ENCODE measurements at places on chromosomes 2 and 18.

- no peak for DNase-seq
Observed at GRCh38 chr2:230254152-230254881, 28.8 kb downstream of the SP140 start.

DNA sequence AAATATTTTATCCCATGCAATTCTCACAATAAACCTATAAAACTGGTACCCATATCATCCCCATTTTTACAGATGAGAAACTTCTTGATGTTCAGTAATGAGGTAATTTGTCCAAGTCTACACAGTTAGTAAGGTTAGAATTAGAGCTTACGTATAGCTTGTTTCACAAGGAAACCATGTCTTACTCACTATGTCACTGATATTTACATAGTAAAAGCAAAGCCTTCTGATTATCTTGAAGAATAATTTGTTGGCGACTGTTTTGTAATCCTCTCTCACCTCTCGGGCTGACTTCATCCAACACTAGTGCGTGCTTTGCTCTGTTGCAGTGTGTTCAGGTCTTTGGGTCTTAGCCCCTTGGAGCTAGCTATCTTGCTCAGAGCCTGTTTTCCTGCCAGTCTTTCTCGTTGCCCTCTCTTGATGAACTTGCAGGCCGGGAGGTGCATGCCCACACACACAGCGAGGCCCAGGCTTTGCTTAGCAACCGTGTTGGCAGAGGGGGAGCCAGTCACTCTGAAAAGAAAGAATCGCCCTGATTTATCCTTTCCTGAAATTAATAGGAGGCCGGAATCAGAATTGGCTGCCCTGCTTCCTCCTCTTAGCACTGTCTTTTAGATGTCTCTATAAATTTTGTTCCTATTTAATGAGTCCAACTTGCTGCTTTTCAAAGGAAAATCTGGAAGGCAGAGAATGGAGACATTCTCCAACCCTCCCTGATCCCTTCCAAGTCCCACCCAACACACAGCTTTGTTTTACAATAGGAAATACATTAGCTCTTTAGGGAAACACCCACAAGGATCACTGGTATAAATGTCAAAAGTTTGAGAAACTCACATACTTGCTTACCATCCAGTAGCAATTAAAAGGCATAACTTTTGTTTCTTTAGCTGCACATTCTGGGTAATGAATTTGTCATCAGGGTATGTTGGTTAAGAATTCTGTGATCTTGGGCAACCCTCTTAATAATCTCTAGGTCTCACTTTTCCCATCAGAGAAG is 97.6 kb upstream of the SEC11C start:
- no peak for DNase-seq

DNA sequence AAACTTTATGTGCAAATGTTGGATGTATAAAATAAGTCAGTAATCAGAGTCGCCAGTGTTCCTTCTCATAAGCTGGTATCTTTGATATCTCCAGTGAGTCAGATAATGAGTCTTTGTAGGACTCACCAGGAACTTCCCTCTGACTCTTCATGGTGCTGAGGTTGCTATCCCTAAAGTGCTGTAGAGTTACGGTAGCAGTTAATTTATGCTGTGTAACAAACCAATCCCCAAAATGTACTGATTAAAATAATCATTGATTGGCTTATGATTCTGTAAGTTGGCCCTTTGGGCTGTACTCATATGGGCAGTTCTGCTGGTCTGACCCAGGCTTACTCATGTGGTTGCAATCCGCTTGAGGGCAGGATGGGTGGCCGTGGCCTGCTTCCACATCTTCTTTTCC is 43.8 kb downstream of the MAIP1 start:
- no peak for DNase-seq

DNA sequence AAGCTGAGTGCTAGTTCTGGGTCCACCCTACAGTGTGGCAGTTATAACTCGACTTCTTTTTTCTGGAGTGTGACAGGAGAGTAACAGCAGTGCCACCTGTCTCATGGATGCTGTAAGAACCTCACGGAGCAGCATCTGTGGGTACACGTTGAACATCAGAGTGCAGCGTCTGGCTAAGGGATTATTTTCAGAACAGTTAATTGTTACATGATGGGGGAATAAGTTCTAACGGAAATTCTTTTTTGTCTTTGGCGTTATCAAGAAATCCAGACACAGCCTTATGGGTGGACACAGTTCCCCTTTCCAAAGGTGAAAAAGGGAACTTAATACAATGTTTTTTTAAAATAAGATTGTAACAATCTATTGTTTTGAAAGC is 28.3 kb upstream of the TOGARAM2 start:
- DNase-seq, result no peak

DNA sequence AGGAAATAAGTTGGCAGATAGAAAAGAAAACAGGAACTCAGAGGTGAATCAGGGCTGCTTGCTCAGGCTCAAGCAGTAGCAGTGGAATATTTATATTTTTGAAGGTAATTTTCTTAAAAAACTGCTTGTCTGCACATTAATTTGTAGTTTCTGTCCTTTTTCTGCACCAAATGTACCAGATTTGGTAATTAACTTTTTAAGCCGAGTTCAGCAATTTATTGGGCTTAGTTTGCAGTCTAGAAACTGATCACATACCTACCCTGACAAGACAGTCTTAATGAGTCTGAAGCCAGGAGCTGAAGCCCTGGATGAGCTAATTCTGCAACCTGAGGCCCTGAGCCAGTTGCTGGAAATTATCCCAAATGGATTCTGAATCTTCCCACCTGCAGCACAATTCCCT is 647.0 kb downstream of the TDRD15 start:
- no peak for DNase-seq

GRCh38 chr18:36734596-36734995 is 94.2 kb downstream of the TPGS2 start:
- DNase-seq, result no peak

DNA sequence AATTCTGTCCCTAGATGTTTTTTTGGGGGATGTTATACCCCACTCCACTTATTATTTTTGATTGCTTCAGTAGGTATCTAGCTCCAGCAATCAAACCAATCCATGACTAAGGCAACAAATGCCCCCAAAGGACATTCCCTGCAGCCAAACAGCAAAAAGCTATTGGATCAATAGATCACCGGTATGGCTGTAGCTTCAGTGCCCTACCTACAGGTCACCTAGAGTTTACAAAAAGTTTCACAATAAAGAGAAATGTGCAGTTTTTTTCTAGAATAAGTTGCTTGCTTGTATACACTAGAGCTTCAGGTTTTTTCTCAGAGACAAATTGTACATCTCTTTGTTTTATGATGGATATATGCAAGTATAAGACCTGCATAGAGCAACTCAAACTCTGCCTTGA is 27.7 kb downstream of the PDE11A start:
- DNase-seq, result no peak

DNA sequence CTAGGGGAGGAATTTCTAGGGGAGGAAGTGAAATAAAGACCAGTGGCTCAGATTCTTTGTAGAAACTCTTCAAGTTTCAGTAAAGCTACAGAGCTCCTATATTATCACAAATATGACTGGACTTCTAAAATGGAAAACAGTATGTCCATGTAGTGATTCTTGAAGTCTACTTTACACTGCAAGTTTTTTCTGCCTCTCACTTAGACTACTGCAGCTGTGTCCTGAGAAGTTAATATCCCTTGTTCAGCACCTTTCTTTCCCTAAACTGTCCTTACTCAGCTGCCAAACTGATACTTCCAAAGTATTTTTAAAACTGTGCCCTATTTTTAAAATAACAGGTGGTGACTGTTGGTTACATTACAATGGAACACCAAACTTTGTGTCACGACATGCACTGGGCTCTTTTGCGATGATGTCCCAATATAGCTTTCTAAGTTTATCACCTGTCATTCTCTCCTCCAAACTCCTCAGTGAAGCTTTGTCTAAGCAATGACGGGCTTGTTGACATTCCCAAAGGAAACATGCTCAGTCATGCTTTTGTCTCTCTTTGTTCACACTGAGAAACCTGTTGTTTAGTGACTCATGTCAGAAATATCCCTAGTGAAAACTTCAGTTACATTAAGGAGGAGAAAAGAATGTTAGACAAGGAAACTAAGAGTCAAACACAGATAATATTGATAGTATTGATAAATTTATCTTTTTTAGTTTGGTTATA is 341.1 kb downstream of the ARL6IP6 start:
- no peak for DNase-seq

- no peak for DNase-seq
Observed at GRCh38 chr18:37265382-37265781, 300.2 kb downstream of the CELF4 start.

- DNase-seq, result no peak
Observed at GRCh38 chr2:176583607-176584006, 314.4 kb downstream of the MTX2 start.

- DNase-seq, result no peak
Observed at GRCh38 chr2:118049816-118050140, 35.9 kb upstream of the CCDC93 start.

GRCh38 chr18:31562726-31563125 is 29.0 kb upstream of the TTR start:
- no peak for DNase-seq

GRCh38 chr2:6139916-6140315 is 447.7 kb downstream of the SOX11 start:
- no peak for DNase-seq

DNA sequence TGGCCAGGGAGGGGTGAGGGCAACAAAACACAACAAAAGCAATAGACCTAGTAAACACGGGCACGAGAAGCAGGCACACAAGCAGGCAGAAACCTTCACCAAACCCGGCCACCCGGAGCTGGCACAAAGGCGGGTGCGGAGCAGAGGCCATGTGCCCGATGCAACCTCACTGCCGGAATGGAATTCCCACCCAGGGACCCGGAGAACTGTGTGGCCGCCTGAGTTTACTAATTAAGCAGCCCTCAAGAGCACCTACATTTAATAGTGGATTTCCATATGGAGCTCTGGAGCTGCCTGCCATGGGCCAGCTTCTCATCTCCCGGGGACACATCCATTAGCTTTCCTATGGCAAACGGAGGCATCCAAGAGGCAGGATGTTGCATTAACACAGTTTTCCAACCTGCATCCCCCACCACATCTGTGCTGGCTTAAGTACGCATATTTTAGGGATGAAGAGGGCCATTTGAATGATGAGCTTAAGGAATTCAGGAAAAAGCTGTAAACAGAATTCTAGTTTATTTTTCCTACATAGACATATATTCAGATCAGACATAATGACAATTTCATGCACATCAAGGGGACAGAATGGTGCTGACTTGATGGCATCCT is 104.5 kb upstream of the SMIM21 start:
- DNase-seq, result no peak

- no peak for DNase-seq
Observed at GRCh38 chr2:50777954-50778353, 254.0 kb downstream of the NRXN1 start.

GRCh38 chr2:180983468-180984242 is 3.2 kb downstream of the UBE2E3 start:
- no peak for DNase-seq

DNA sequence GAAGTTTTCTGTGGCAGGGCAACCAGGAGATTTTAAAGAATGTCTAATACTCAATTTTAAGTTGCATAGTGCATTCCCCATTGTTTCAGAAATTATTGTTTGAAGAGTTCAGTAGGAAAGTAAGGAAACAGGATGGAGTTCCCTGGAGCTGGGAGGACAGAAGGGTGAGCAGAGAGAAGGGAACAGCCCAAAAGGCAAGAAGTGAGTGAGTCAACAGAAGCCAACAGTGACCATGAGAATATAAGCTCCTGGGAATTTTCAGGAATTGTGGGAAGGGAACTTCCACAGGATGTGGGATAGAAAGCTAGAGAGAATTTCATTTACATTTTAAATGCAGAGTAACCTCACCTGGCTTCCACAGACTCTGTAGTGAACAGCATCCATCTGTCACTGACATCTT is 268.1 kb upstream of the ATP5MC3 start:
- no peak for DNase-seq

DNA sequence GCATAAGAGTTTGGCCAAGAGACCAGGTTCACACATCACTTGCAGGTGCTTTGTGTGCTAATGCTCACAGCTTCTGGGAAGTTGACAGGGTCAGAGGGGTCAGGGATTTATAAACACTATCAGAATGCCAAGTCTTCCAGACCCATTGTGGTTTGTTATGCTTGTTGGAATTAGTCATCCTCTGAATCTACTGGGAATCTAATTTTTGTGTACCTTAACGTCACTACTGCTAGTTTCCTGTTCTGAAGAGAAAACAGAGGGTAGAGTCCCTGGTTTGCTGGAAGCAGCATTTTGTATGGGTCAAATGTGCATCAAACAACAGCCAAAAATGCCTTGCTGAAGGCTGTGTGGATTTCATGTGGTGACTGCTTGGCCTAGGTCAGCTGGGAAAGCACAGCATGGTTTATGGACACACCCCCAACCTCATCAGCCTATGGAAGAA is 33.3 kb downstream of the ANTXR1 start:
- DNase-seq, result no peak

- DNase-seq, result no peak
Observed at GRCh38 chr2:64924170-64924934, 64.8 kb upstream of the SLC1A4 start.

GRCh38 chr2:20471148-20471547 is 24.3 kb downstream of the RHOB start:
- DNase-seq, result no peak

DNA sequence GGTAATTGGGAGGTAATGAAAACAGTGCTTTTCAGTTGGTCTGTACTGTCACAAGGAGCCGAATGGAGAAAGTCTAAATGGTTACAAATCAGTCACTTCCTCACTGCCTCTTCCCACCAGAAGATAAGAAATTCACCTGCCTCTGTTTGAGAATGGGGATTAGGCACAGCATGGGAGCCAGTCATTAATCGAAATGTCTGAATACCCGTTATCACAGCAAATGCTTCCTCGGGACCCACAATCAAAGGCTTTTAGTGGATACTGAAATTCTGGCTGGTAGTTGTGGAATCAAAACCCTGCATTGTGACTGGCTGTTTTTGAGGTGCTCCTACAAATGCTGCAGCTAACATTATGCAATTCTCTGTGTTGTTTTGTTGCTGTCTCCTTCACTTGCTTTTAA is 461.0 kb upstream of the MEX3C start:
- no peak for DNase-seq

GRCh38 chr2:149926149-149926548 is 338.6 kb upstream of the MMADHC start:
- DNase-seq, result no peak

- DNase-seq, result no peak
Observed at GRCh38 chr18:76455003-76455676, 39.9 kb downstream of the ZNF516 start.

- no peak for DNase-seq
Observed at GRCh38 chr2:223956300-223956699, 963 bp upstream of the MRPL44 start.

- DNase-seq, result no peak
Observed at GRCh38 chr2:805664-806063, 128.5 kb upstream of the TMEM18 start.

Data from stimulated activated CD8-positive, alpha-beta memory T cell treated with anti-CD3 and anti-CD28 coated beads, Interleukin-4, amount 100 ng/mL, for 4 hours (primary cell).